ENCODE measurements at places on chromosomes 12 and 14.

DNA sequence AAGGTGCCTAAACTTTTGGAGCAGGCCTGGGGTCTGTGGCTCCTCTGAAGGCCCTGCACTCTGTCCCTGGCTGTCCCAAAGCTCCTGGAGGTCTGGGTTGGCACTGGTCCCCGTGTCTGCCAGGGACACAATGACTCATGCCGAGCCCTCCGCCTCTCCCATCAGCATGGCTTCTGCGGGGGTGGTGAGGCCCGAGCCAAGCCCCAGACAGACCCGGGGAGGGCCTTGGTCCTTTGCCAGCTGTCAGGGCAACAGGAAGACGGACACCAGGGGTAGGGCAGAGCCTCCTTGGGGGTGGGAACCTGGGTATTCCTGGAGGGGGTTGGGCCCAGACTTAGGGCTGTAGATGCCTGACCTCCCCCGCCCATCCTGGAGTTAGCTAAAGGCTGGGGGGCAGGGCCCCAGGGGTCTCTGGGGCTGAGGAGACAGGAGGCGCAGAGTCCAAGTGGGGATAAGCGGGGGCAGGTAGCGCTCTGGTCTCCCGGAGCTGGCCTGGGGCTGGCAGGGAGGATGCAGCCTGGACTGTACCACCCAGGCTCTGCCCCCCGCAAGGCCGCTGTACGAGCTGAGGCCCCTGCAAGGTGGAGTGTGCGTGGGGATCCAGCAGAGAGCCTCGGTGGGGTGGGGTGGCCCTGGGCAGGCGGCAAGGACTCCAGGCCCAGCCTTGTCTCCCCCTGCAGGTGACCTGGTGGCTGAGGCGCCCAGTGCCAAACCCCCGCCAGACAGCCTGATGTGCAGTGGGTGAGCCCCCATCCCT, 16.4 kb upstream of the PUS1 start:
- no peak for DNase-seq

DNA sequence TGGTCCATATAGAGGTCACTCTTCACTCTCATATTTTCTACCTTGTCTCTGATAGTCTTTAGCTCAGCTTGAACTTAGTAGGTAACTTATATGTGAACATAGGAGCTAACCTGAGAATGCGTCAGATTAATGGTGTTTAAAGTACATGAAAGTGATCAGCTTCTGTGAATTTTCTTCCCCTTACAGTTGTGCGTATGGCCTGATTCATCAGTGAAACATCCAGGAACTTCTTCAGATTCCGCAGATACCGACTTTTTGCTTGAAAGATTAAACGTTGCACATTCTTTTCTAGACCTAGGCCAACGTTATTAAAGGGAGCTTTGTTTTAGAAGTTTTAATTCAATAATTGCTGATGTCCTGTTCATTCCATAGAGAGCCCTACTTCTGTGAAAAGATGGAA, 1945.1 kb upstream of the SEL1L start:
- no peak for DNase-seq

- DNase-seq: no peak
These were observed 57.5 kb downstream of the PLEKHA5 start for GRCh38 chr12:19186722-19187661.

DNA sequence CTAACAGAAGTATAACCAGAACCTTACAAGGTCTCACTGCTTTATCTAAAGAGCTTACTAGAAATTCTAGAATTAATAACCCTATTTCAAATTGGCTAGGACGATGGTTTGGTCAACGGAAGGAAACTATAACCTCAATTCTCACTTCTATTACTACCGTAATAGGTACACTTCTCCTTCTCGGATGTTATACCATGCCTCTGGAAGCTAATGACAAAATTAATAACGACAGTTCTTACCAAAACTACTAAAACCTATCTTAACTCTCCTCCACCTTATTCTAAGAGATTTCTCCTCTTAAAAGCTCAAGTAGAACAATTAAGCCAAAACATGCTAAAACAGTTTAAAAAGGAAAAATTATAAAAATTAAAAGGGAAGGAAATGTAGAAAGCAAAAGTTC, 23.7 kb upstream of the UBC start:
- no peak for DNase-seq

DNA sequence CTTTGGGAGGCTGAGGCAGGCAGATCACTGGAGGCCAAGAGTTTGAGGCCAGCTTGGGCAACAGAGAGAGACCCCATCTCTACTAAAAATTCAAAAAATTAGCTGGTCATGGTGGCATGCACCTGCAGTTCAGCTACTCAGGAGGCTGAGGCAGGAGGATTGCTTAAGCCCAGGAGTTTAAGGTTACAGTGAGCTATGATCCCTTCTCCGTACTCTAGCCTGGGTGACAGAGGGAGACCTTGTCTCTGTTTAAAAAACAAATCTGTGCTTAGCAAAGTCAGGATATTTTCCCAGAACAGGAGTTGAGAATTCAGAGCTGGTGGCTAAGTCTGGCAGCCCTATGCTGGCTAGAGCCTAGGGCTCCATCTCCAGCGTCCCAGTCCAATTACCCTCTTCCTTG, 142.9 kb upstream of the PZP start:
- no peak for DNase-seq

GRCh38 chr12:91947459-91947858, 198.2 kb downstream of the BTG1 start:
- no peak for DNase-seq

GRCh38 chr12:2402073-2402579, 349.3 kb downstream of the CACNA1C start:
- DNase-seq: no peak

DNA sequence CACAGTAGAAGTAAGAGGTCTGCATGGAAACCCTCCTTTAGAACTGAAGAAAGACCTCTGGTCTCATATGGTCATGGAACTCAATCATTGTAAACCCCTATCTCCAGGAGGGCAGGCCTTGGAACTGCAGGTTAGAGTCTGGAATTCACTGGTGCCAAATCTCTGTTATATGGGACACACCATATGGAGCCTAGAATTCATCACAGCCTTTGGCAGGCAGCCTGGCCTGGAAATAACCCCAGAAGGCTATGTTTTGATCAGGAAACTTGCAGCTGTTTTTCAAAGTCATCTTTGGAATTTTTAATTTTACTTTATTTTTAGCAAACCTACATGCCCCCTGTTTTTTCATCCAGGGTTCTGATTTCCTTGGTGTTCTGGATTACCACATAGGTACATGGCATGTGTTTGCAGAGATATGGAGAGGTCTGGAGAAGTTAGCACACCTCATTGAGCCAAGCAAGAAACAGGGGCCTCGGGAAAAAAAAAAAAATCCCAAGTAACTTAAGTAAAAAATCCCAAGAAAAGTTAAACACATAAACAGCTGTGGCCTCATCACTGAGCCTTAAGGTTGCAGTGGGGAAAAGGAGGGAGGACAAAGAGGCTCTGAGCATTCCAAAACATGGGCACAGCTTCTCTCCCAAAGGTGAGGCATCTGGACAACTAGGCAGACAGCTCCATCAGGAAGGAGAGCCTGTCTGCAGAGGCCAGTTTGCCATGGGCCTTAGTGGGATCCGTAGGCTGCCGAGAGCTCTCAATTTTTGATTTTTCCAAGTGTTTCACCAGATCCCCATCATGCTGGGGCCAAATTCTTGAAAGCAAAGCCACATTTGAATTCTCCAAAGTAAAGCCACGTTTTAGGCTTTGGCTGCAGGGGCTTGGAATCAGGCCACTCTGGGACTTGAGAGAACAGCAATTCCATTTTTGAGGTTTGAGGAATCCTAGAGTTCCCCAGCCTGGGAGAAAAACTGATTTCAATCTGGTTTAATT, 339.6 kb upstream of the TBX3 start:
- no peak for DNase-seq

DNA sequence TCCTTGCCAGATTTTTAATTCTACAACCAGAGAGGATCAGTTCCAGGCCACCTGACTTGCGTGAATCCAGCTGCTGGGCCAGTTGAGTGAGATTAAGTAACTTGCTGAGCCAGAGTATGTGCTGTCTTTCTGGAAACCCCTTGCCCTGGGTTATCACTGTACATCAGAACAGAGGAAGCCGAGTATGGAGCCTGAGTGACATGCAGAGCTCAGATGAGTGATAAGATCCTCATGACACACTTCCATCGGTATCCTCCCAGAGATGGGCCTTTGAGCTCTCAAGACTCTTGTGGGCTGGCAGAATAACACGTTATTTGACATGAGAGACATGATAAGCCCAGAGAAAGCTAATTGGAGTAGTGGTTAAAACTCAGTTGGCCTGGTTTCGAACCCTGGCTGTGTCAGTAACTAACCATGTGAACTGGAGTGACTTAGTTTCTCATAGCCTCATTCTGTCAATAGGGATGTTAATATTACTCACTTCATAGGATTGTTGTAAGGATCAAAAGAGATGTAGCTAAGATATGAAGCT, 388.1 kb downstream of the ZFP36L1 start:
- no peak for DNase-seq

- peak; percentile 47 for DNase-seq
These were observed 3.4 kb downstream of the GPX2 start for GRCh38 chr14:64938972-64939816.

- DNase-seq: no peak
These were observed 352.3 kb upstream of the ATXN7L3B start for GRCh38 chr12:74185360-74185759.

GRCh38 chr14:53924753-53925152, 31.9 kb downstream of the BMP4 start:
- DNase-seq: no peak

DNA sequence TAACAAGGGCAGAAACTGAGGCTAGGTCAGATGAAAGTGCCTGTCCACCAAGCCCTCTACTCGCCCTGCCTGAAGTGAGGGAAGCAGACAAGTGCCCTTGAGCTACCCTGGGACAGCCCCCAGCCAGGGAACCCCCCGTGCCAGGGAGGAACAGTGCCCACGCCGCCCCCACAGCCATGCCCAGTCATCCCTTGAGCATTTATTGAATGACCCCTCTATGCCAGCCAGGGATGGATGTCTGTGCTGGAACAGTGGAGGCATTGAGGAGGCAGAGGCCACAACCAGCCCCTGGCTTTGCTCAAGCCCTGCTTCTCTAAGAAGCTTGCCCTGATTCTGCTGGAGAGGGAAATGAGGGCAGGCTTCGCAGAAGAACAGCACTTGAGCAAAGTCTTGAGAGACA, 3.7 kb upstream of the AQP6 start:
- DNase-seq: no peak

All from activated CD8-positive, alpha-beta memory T cell treated with anti-CD3 and anti-CD28 coated beads for 24 hours (primary cell).